HFFc6 (cell line): ENCODE measurements at places on chromosomes 4 and X. TPM values are rescaled to one million over a fixed set of nuclear protein-coding genes. Genes with fewer than 3 reads are reported as not detected.

- no peak overlapping the region for H3K4me3 ChIP-seq
- DNase-seq: no peak
- H3K27ac ChIP-seq: no peak overlapping the region
- no peaks in the 10 kb centered on the region for H3K4me1 ChIP-seq
- H3K27me3 ChIP-seq: peaks cover 5% of the 10 kb centered on the region
- no peaks in the 10 kb centered on the region for H3K36me3 ChIP-seq
Measured at GRCh38 chrX:1860936-1861594, 246.2 kb downstream of the ASMT start.

DNA sequence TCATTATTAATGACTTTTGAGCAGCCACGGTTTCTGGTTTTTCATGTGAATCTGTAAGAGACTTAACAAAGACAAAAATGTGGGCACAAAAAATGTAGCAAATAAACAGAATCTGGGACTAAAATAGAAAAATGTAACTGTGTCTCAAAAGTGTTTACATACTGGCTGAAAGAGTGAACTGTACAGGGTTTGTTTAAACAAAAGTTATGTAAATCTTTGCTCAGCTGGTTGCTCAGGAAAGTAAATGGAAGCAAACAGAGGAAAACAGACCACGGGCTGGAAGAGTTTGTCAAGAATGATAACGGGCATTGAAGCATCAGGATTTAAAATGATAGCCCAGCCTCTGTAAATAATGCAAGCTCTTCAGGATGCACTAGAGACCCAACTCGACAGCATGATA lies 921.8 kb upstream of the FTHL17 start:
- DNase-seq: no peak
- no peaks in the 10 kb centered on the region; the same call in 1 of the 2 replicates for H3K27me3 ChIP-seq
- no peaks in the 10 kb centered on the region for H3K36me3 ChIP-seq
- no peak overlapping the region for H3K27ac ChIP-seq

DNA sequence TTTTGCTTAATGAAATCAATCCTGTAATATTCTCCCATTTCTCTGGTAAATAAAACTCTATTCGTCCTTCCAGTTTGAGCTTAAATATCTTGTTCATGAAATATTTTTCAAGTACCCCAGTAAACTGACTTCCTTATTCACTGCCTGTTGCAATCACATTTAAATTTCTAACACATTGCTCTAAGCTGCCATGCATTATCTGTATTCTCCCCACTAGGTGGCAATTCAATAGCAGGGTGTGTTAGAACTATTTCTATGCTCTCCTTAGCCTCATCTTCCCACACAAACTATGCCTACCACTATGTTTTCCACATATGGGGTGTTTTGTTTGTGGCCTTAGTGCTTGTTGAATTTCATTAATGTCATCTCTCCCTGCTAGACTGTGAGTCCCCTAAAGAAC lies 377.1 kb upstream of the HS3ST1 start:
- DNase-seq: no peak
- H3K4me1 ChIP-seq: no peaks in the 10 kb centered on the region
- H3K4me3 ChIP-seq: no peak overlapping the region
- H3K36me3 ChIP-seq: no peaks in the 10 kb centered on the region
- no peaks in the 10 kb centered on the region for H3K27me3 ChIP-seq

GRCh38 chrX:133985164-133985966 lies at the start of gene GPC3:
TSS of gene GPC3 (minus strand) at chrX:133985594.
- peaks cover 2% of the 10 kb centered on the region for H3K27me3 ChIP-seq
- no peaks in the 10 kb centered on the region for H3K36me3 ChIP-seq
- DNase-seq: no peak
- H3K27ac ChIP-seq: no peak within 1 kb of the TSS

GRCh38 chr4:98945297-98945850 lies 16.4 kb upstream of the EIF4E start:
- H3K36me3 ChIP-seq: 0 out of 2 replicates have a peak, but pooled peaks cover 6% of the 10 kb centered on the region
- no peak overlapping the region for H3K27ac ChIP-seq
- peak; percentile 18 for DNase-seq
- no peaks in the 10 kb centered on the region for H3K27me3 ChIP-seq
- H3K4me3 ChIP-seq: no peak overlapping the region

F11 gene
- not detected in 2 replicates for total RNA-seq

USO1 gene
- total RNA-seq: 92.5 to 100 TPM (median 93.9 TPM) in 3 replicates

FHDC1 gene
- total RNA-seq: 0.30 to 0.51 TPM (median 0.50 TPM) in 3 replicates

DNA sequence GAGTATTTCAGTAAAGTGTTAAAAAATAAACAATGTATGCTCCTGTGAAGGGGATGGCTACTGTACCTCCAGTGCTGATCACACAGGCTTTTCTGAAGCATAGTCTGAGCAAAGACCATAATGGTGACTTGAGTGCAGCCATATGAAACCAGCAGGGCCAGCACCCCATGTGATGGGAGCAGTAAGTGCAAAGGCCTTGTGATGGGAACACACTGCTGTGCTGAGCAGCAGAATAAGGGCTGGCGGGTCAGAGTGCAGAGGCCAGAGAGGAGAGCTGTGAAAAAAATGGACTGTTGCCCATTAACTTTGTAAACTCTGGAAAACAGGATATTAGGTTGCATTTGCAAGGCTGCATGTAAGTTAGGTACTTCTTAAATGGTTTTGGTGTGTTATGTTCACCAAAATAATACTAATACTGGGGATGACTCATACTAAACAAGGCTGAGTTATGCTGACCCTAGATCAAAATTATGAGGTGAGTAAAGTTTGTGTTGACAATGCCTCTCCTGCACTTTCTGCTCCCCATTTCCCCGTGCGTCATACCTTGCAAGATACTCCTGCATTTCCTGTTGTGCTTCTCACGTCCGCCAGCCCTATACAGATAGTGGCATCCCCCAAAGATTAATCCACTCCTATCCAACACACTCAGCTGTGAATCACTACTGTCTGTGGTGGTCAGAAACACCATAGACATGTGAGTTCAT lies 67.0 kb upstream of the FAM9A start:
- H3K4me3 ChIP-seq: peak overlapping the region; percentile 70
- peaks cover 35% of the 10 kb centered on the region for H3K4me1 ChIP-seq
- H3K36me3 ChIP-seq: no peaks in the 10 kb centered on the region
- peak overlapping the region; percentile 93 for H3K27ac ChIP-seq
- peaks cover 2% of the 10 kb centered on the region for H3K27me3 ChIP-seq

- no peaks in the 10 kb centered on the region for H3K36me3 ChIP-seq
- H3K27ac ChIP-seq: no peak overlapping the region
- H3K27me3 ChIP-seq: peaks cover 7% of the 10 kb centered on the region
- H3K4me1 ChIP-seq: no peaks in the 10 kb centered on the region
- no peak overlapping the region for H3K4me3 ChIP-seq
Measured at GRCh38 chrX:110428144-110428543, 69.5 kb downstream of the RTL9 start.

- DNase-seq: no peak
- H3K27me3 ChIP-seq: no peaks in the 10 kb centered on the region
- no peaks in the 10 kb centered on the region for H3K36me3 ChIP-seq
- no peak overlapping the region for H3K27ac ChIP-seq
- H3K4me1 ChIP-seq: no peaks in the 10 kb centered on the region
Measured at GRCh38 chr4:61380865-61381264, 180.7 kb downstream of the ADGRL3 start.

DNA sequence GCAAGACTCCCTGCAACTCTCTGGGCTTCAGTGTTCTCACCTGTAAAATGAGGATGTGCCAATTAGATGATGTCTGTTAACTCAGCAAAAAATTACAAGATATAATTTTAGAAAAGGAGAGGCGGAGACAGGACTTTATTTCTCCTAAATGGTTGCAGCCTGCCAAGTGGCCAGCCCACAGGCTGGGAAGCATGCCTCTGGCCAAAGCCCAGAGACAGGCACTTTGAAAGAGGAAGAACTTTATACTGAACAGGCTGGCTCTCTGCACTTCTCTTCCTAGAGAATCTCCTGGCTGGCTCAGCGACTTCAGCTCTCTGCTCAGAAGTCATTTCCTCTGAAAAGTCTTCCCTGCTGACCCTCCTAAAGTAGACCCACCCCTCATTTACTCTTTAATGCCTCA lies 3.7 kb downstream of the PRDM5 start:
- H3K4me3 ChIP-seq: no peak overlapping the region
- no peaks in the 10 kb centered on the region for H3K36me3 ChIP-seq
- peaks cover 1% of the 10 kb centered on the region for H3K27me3 ChIP-seq
- no peak overlapping the region for H3K27ac ChIP-seq
- DNase-seq: no peak
- H3K4me1 ChIP-seq: peaks cover 55% of the 10 kb centered on the region

MAP3K15 gene
- 0.09 to 0.37 TPM (median 0.27 TPM) in 3 replicates for total RNA-seq

DNA sequence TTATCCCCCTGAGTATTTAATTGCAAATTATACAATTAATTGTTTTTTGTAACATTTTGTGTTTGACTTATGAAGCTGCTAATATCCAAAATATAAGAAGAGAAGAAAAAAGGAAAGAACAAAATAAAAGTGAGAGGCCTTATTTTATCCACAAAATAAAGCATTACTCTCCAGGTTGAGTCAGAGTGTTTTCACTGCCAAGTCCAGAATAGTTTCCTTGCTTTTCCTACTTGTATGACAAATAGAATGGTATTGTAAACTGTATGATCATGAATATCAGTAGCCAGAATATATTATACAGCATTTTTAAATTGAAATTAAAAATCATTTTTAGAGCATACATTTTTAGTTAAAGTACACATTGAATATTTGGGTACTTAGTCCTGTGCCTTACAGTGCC lies 237.8 kb downstream of the NDST4 start:
- no peaks in the 10 kb centered on the region for H3K4me1 ChIP-seq
- DNase-seq: no peak
- H3K27ac ChIP-seq: no peak overlapping the region
- H3K27me3 ChIP-seq: no peaks in the 10 kb centered on the region
- no peak overlapping the region for H3K4me3 ChIP-seq
- H3K36me3 ChIP-seq: no peaks in the 10 kb centered on the region

DNA sequence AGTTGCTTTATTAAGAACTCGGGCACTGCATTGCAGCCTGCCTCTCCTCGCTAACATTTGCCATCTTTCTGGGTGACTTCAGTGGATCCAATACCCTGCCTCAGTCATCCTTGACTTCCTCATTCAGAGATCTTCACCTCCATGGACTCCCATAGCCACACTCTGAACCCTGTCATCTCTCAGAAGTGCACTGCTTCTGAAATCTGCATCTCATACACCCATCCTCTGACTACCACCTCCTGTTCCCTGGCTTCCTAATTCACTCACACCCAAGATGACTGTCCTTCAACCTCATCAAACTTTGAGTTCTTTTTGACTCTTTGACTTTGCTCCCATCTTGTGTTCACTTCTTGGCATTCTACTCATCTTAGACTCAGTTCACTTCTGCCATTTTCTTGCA lies 25.3 kb upstream of the CYBB start:
- H3K4me1 ChIP-seq: no peaks in the 10 kb centered on the region
- H3K27me3 ChIP-seq: no peaks in the 10 kb centered on the region
- H3K36me3 ChIP-seq: no peaks in the 10 kb centered on the region
- DNase-seq: no peak

ADH6 gene
- not detected in 3 replicates for total RNA-seq

- peaks cover 2% of the 10 kb centered on the region; the same call in 1 of the 2 replicates for H3K27me3 ChIP-seq
- DNase-seq: no peak
- no peak overlapping the region for H3K27ac ChIP-seq
- H3K36me3 ChIP-seq: peaks cover 10% of the 10 kb centered on the region
- H3K4me1 ChIP-seq: no peaks in the 10 kb centered on the region
Measured at GRCh38 chr4:6109842-6110560, 90.3 kb downstream of the JAKMIP1 start.

BOD1L1 gene
- 22.4 to 24.5 TPM (median 24.4 TPM) in 3 replicates for total RNA-seq

PITX2 gene
- total RNA-seq: 17.4 to 22.8 TPM (median 17.9 TPM) in 3 replicates

GRCh38 chrX:24899391-24899790 lies 116.4 kb downstream of the ARX start:
- no peaks in the 10 kb centered on the region for H3K36me3 ChIP-seq
- peaks cover 18% of the 10 kb centered on the region for H3K4me1 ChIP-seq
- no peak for DNase-seq
- H3K27me3 ChIP-seq: no peaks in the 10 kb centered on the region
- H3K4me3 ChIP-seq: no peak overlapping the region
- no peak overlapping the region for H3K27ac ChIP-seq

DNA sequence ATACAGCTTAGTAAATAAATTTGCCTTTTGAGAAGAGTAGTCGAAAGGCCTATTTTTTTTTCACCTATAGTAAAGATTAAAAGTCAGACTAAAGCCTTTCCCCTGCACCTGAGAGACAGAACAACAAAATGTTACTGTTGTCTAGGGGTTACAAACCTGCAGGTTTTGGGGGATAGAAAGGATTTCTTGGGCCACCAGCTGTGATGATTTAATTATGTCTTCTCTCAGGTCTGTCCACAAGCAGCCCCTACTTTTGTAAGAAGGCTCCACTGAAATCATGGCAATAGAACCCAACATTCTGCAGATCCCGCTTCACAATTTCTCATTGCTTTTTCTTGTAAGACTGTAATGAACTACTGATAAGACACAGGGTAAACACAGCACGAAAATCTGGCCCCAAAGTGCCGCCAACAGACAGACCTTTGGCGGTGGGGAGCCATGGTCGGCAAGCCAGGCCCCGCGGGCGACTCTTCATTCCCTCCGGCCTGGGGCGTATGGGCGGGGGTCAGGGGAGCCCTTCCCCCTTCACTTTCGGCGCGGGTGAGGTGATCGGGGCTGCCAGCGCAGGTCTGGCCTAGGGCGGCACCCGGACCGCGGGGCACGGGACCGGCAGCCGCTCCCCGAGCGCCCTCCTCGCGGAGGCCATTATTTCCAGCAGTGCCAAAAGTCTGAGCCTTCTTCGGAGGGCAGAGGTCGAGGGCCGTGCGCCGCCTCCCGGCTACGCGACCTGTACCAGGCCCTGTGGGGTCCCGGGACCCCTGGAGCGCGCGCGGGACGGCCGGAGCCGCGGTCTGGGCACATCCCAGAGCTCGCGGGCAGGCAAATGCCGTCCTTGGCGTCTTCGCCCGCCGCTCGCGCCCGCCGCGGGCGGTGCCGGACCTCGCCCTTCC lies 812 bp upstream of the KDM6A start:
- H3K27me3 ChIP-seq: 0 out of 2 replicates have a peak, but pooled peaks cover 2% of the 10 kb centered on the region
- H3K27ac ChIP-seq: peak overlapping the region; percentile 95
- H3K36me3 ChIP-seq: peaks cover 5% of the 10 kb centered on the region
- no peak for DNase-seq
- H3K4me3 ChIP-seq: peak overlapping the region; percentile 97
- peaks cover 6% of the 10 kb centered on the region for H3K4me1 ChIP-seq

DNA sequence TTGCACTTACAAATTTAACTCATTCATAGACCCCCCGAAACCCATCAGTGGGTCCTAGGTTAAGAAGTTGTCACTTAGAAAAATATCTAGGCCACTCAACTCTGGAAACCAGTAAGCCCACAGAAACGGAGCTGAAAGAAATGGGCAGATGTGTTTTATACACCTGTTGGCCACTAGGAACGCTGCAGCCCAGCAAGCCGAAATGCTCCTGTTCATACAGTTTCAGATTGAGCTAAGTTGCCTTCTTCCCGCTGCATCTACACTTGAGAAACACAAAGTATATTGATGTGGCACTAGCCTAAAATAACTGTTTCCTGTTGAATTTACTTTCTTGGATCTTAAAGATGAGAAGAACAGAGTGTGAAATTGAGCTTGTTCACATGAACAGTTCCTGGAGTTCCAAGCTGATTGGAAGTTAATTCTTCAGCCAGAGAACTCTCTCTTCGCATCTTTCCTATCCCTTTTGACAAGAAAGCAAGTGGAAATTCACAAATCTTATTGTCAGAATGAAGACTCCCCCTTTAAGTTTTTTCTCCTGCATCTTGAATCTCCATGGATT lies 174.1 kb downstream of the RBMX2 start:
- peak; percentile 20 for DNase-seq
- H3K4me1 ChIP-seq: no peaks in the 10 kb centered on the region
- no peak overlapping the region for H3K4me3 ChIP-seq
- no peak overlapping the region for H3K27ac ChIP-seq
- peaks cover 2% of the 10 kb centered on the region; the same call in 1 of the 2 replicates for H3K27me3 ChIP-seq
